ENCODE measurements at places on chromosomes 3 and 15.

DNA sequence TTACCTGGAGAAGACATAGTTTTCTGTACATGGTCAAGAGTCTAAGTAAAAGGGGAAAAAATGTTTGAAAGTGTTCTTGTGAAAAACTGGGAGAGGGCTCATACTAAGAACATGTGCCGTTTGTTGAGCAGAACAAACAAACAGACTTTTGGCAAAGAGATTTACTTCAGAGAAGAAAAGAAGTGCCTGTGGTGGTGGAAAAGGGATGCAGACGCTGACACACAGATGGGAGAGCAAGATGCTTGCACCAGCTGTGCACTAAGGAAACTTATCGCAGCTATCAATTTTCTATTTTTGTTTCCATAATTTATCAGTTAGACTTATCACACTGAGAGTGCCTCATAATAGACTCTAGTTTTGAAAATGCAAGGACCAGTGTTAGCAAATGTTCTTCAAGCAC lies 259.6 kb upstream of the PDZRN3 start:
- no peak for DNase-seq

GRCh38 chr15:75666823-75667501 lies 19.2 kb downstream of the SNX33 start:
- no peak for DNase-seq

GRCh38 chr3:97432914-97433313 lies 331.6 kb upstream of the ARL6 start:
- DNase-seq: no peak

DNA sequence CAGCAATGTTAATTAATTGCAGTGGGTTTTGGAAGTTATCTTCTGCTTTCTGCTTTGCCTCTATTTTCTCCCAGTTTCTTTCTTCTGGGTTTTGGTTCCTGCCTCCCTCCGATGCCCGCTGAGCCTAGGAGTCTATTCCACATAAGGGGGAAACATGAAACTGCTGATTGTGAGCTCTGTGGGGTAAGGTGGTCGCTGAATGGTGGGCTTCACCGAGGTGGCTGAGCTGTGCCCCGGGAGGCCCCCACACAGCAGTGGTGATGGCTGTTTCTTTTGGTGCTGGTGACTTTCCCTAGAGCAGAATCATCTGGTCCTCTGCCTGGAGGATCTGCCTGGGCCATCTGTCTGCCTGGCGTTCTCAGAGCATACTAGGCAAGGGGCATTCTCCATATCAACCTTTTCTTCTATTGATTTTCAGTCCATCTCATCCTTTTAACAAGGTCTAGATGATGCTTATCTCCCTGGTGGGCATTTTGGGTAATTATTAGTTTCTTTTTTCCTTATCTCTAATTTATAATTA lies 68.8 kb upstream of the ATP2B2 start:
- DNase-seq: no peak

- no peak for DNase-seq
Measured at GRCh38 chr3:137835096-137835495, 71.0 kb downstream of the SOX14 start.

- DNase-seq: no peak
Measured at GRCh38 chr15:82968066-82968465, 15.5 kb upstream of the HOMER2 start.

DNA sequence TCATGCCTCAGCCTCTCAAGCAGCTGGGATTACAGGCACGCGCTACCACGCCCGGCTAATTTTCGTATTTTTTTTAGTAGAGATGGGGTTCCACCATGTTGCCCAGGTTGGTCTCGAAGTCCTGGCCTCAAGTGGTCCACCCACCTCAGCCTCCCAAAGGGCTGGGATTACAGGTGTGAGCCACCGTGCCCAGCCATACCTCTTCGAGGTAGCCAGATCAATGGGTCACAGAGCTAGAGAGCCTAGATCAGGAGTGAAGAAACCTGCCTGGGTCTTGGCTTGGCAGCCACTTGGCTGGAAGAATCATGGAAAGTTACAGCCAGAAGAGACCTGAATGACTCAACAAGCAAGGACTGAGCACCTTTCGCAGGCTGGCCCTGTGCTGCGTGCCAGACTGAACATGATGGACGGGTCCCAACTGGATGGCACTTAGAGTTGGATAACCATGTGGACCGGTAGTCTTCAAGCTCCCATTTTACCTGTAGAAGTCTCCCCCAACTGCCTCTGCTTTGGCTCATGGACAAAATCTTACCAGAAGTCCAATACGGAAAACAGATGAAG lies 29.7 kb downstream of the GNB5 start:
- no peak for DNase-seq

- DNase-seq: no peak
Measured at GRCh38 chr15:67180514-67181191, 73.8 kb downstream of the AAGAB start.

DNA sequence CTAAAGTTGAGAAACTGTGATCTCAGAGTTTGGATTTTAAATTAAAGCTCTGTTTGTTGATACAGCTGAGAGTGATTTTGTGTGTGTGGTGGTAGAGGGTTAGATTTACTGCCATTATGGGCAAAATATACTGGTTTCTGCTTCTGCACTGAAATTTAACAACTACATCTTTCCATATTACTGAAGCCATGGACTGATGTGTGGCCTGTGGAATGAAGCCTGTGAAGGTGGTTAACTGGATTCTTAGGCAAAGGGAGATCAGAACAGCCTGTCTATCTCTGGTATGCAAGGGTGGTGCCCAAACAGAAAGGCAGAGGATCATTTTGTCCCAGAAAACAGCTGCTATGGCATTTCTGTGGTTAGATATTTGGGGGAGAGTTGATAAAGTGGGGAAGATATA lies 297.3 kb upstream of the THBS1 start:
- no peak for DNase-seq

DNA sequence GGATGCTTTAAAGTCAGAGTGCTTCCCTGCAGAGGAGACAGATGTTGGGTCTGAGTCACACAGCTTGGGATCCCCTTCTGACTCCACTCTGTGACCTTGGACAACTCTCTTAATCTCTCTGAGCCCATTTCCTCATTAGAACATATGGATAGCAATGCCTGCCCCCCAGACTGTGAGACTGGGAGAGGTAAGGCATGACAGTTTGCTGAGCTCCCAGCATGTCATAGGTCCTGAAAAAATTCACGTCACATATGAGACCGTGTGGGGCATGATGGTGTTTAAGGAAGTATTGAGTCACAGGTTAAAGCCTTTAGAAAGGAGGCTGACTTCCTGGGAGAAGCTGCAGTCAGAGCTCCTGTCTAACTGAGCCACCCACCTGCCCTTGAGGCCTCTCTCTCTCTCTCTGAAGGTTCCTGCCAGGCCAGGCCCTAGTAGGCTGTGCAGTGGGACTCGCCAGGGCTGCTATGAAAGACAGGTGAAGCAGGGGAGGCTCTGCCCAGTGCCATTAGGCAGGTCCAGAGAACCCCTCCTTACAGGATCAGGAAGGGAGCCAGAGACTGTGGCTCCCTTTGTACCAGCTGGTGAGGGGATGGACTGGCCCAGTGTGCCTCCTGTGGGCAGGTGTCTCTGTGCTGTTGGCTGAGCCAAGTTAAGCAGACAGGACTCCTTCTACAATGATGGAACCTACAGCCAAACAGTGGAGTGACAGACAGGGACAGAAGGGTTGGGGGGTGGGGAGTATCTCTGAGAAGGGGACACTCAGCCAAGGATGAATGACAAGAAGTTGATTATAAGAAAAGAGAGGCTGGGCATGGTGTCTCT lies 19.5 kb upstream of the DOCK3 start:
- DNase-seq: no peak

DNA sequence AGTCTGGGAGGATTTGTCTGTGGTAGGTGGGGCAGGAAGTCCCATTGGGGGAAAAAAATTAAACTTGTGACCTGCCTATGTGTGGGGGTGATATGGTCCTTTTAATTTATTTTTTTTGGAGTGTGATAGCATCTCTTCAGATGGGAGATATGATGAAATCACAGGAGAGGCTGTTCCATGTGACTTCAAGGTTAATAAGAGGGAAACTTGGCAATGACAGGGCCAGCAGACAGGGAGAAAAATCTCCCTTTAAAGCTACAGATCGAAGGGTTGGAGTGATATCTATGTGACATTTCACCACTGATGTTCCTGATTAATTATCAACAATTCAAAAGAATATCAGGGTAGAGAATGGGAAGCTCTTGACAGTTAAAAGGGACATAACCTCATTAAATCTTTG lies 886.9 kb downstream of the TUSC7 start:
- DNase-seq: no peak

DNA sequence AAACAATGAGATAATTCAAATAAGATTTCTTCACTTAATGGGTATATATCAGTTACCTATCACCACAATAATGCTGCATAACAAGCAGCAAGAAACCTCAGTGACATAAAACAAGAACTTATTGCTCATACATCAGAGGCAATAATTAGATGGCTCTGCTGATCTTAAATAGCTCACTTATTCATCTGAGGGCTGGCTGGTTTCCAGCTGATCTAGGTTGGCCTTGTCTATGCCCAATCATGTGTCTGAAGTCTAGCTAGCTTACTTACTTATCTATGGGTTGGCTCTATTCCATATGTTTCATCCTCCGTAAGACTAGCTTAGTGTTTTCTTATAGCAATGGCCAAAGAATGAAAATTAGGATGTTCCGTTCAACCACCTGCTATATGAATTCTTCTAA lies 109.4 kb upstream of the AGTR1 start:
- no peak for DNase-seq

GRCh38 chr3:39094851-39095677 lies 12.4 kb downstream of the GORASP1 start:
- no peak for DNase-seq

DNA sequence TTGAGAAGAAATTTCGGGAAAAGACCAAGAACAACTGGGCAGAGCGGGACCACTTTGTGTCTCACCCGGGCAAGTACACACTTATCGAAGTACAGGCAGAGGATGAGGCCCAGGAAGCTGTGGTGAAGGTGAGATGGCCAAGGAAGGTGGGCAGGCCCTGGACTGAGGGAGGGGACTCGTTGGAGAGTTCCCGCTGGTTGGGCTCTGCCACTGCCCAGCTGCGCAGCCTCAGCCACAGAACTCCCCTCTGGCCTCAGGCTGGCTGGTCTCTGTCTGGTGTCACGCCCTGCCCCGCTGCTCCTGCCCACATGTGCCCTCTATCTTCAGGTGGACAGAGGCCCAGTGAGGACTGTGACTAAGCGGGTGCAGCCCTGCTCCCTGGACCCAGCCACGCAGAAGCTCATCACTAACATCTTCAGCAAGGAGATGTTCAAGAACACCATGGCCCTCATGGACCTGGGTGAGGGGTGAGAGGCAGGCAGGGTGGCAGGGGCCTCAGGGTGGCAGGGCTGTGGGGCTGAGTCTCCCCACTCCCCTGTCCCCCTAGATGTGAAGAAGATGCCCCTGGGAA lies 2.4 kb downstream of the PARP3 start:
- no peak for DNase-seq

- DNase-seq: no peak
Measured at GRCh38 chr3:105493305-105493892, 126.7 kb downstream of the ALCAM start.

DNA sequence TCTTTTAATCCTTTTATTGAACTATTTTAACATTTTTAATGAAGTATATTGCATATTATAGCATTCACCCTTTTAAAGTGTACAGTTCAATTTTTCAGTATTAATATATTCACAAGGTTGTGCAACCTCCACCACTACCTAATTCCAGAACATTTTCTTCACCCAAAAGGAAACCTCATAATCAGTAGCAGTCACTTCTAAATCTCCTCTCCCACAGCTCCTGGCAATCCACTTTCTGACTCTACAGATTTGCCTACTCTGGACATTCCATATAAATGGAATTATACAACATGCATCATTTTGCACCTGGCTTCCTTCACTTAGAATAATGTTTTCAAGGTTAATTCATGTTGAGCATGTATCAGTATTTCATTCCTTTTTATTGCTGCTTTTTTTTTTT lies 55.0 kb upstream of the HRH1 start:
- no peak for DNase-seq

DNA sequence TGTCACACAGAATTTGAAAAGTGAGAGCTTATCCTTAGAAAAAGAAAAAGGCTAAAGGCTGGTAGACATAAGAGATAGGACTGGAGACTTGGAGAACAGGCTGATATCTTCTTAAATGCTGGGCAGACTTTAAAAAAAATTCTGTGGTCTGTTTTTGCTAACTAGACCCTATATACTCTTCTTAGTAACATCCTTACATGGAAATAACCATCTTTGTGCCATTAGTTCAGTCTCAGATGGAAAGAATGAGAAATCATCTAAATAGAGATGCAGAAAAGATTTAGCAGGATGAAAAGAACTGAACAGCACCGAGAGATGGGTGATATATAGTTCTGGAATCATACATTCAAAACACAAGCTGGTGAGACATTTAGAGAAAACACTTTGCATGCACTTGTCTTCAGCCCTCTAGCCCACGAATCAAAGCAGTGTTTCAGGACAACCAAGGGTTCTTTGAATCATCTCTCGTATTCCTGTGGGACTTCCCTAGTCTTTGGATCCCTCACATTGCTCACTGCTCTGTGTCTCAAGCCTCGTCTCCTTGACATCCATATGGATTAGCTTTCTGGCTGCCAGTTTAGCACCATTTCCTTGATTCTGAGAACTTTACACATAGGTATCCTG lies 93.0 kb upstream of the LYSMD4 start:
- DNase-seq: no peak

DNA sequence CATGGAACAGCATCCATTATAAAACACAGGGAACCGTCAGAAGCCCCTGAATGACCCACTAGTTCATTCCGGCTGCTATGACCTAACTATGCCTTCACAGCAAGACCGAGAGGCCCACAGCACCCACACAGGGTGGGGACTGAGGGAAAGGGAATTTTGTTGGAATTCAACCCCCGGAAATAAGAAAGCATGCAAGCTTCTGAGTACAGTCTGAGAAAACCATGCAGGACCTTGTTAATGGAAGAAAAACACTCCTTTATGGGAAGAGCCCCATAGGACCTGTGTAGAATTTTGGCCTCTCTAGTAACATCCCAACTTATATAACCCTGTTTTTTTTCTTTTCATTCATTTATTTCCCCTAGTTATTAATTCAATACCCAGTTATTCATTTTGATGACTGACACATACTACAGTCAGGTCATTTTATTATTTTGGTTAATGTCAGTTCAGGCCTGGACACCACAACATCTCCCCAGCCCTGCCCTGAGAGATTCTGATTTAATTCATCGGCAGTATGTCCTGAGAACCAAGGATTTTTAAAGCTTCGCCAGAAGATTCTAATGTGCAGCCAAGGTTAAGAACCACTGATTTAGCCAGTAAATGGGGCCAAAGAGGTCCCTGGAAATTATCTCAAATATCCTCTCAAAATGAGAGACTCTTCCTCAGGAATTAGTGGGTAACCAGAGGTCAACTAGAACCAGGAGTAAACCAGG lies 231.6 kb upstream of the GOLGA6L4 start:
- no peak for DNase-seq

DNA sequence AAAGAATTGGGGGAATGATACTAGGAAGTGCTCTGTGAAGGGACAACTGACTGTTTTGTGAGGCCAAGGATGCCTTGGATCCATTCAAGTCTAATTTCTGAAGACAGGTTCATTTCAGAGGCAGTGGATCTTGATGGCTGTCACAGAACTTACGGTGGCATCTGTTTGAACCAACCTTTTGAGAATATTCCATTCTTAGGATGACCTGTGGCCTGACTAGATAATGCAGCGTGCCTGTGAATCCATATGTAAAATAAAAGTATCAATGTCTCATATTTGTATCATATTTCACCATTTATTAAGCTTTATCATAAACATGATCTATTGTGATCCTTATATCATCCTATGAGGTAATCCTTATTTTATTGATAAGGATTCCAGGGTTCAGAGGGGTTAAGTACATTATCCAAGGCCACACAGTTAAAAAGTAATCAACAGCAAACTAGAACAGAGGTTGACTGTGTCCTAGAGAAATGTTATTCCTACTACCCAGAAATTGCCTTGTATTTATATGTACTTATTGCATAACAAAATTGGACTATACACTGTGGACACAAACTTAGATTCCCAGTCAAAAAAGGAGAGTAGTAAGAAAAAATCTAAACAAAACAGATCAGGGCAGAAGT lies 34.3 kb downstream of the IL1RAP start:
- DNase-seq: no peak
